Fibroblast of skin of scalp (primary cell): ENCODE measurements at places on chromosomes 2 and 18.

- peak; percentile 76 for DNase-seq
Measured at GRCh38 chr2:170973492-170974303, 44.6 kb downstream of the GORASP2 start.

DNA sequence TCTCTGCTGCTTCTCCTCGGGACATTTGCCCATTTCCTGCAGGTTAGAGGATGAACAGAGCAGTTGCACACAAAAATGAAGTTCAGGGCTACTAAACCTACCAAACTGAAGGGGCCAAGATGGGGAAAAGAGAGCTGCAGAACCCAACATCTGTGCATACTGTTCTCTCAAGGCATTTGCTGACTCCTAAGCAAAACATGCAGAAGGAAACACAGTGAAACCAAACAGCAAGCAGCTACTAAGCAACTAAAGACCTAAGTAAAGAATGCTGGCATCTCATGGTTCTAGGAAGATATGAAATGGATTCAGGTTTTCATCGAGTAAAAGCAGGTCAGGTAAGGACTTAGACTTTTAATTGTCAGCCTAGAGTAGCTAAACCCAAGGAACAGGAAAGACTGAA is 111.9 kb upstream of the SYT4 start:
- no peak for DNase-seq

DNA sequence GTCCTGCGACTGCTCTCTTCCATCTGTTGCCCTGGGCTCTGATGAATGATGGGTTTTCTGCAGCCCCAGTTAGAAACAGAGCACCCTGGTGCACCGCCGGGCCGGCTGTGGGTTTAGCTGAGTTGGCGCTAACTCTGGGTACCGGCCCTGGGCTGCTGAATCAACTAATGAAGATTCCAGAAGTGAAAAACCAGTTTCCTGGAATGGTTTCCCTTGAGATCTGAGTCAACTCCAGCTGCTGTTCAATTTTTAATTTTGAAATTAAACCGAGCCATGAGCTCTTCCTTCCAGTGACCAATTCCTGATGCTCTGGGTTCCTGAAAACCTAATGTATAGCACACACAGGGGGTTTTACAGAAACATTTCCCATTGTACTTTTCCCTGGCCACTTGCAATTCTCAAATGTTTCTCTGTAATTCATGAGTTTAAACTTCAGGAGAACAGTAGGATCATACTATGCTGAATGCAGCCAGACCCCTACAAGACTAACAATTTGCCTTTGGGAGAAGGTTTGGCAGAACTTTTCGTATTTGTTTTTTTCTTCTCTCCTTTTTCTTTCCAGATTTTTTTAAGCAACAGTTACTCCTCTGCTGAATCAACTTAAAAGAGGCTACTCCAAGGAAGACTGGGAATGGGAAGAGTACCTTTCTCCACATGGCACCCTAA is 5.5 kb downstream of the COL6A3 start:
- DNase-seq = peak; percentile 75

DNA sequence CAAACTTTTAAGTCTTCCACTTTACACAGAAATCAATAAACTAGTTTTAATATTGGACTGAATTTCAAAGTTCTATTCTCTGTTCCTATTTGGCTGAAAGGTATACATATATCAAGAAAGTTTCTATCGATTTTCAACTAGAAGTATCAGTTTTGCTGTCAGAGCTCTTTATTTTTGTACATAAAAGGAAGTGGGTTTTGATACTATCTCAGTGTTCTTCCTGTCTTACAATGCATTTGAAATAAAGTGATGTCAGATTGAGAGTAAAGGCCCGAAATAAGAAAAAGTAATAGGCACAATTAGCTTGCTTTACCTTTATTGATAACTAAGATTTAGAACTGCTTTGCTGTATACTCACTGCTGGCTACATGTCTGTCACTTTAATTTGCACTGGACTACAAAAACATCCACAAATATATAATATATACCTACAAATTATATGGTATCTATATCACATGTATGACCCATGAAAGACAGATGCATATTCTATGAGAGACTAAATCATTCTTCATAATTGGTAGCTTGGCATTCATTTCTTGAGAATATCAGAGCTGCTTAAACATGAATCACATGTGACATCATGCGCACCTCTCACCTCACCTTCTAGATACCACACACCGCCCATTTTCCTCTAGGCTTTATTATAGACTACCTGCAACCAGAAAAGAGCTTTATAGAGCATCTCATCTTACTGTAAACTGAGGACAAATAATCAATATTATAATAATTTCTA is 83.6 kb downstream of the ASXL2 start:
- no peak for DNase-seq

DNA sequence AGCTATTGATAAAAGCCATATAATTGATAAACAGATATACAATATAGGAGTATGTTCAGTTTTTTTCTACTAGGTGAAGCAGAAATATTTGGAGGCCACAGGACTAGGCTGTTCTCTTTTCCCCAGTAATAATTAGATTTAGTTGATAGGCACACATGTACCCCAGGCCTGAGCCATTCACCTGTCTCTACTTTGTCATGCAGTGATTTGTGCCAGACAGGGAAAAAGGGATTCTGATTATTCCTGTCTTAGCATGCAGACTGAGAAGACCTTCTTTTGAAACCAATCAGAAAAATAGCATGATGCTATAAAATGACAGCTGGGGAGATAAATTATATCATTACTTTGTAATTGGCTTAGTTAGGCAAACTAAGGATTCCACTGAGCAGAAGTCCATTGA is 94.3 kb downstream of the DOCK10 start:
- no peak for DNase-seq

GRCh38 chr2:149291881-149292280 is 38.5 kb upstream of the LYPD6 start:
- peak; percentile 22 for DNase-seq

GRCh38 chr2:181041661-181042060 is 61.3 kb downstream of the UBE2E3 start:
- DNase-seq = no peak

DNA sequence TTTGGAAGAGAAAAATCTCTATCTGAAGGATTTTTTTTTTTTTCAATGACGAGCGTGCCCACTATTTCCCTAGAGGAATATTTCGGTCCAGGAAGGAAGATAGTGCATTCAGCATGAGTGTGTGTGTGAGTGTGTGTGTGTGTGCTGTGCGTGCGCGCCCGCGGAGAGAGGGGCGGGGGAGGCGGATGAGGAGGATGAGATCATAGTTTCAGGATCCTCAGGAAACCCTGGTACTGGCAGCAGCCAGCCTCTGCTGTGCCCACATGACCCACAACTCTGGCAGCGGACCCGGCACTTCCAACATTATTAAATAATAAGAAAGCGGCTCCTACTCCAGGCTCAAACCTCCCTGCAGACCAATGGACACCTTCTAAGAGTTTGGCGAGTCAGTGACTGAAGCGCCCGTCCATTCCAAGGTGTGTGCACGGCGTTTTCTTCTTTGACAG is 217.0 kb upstream of the DTNA start:
- DNase-seq = peak; percentile 78

- no peak for DNase-seq
Measured at GRCh38 chr18:44818668-44819403, 138.1 kb downstream of the SETBP1 start.

- no peak for DNase-seq
Measured at GRCh38 chr2:1353124-1353523, 60.1 kb upstream of the TPO start.

DNA sequence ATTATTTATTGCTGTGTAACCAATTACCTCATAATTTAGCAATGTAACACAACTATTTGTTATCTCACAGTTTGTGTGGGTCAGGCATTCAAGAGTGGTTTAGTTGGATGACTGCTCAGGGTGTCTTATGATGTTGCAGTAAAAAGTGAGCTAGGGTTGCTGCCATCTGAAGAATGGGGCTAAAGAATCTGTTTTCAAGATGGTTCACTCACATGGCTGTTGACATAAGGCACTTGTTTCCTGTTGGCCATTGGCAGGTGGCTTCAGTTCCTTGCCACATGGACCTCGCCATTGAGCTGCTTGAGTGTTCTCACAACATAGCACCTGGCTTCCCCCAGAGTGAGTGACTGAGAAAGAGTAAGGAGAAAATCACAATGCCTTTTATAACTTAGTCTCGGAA is 123.2 kb downstream of the TMEM17 start:
- no peak for DNase-seq

- DNase-seq = no peak
Measured at GRCh38 chr18:49786019-49786720, 27.2 kb downstream of the ACAA2 start.

GRCh38 chr2:164145093-164145987 is 409.5 kb upstream of the FIGN start:
- peak; percentile 68 for DNase-seq

DNA sequence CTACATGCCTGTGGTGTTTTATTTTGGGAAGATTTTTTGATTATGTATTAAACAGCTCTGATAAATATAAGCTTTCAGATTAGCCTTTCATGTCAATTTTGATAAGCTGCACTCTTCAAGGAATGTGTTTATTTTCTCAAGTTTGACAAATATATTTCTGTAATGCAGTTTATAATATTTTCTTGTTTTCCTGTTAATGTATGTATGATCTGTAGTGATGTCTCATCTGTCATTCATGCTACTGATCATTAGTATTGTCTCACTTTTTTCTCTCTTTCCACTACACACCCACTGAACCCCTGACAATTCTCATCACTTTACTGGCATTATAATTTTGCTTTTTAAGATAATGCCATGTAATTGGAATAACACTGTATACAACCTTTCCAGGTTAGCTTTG is 100.9 kb downstream of the TMEM18 start:
- no peak for DNase-seq

DNA sequence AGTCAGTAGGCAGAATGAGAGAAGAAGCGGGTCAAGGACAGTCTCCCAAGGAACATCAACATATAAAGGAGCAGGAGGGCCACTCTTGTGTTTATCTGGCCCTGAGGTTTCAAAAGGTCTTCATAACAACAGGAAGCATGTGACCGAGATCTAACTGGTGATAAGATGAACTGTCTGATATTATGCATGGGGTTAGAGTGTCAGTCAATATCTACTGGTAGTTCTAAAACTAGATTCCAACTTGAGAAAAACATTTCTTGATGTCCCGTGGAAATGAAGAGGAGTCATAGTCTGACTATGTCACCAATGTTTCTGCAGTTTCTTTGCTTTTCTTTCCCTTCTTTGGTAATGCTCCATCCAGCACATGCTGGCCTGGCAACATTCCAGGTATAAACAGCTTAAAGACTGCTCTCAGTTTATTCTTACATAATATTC is 77.5 kb upstream of the ITPRID2 start:
- DNase-seq = peak; percentile 85

GRCh38 chr2:12831016-12831415 is 114.3 kb downstream of the TRIB2 start:
- DNase-seq = no peak

GRCh38 chr2:8701681-8702379 is 20.0 kb downstream of the ID2 start:
- no peak for DNase-seq

DNA sequence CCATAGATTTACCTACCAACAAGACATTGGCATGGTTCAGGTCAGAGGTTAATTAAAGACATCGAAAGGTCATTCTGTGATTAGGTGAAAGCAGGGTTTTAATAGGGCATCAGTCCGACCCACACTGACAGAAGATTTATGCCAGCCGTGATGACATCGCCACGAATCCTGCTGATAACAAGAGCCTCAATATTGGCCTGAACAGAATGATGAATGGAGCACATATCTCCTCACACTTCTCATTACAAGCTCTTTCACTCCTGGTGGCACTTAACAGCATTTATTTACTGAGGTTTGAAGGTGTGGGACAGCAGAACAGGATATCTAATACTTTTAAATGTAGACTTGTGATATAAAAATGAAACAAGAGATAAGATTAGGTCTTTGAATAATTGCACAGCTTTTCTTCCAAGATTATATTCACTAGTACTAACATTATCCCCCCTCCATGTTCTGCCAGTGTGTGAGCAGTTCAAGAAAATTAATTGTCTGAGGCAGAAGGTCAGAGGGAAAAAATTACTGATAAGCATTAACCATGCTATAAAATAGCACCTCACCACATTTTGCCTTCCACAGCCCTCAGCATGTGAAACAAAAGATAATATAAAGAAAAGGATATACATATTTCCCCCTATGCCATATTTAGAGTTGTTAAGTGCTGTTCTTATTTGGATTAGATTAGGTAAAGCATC is 23.1 kb upstream of the INSIG2 start:
- DNase-seq = no peak

DNA sequence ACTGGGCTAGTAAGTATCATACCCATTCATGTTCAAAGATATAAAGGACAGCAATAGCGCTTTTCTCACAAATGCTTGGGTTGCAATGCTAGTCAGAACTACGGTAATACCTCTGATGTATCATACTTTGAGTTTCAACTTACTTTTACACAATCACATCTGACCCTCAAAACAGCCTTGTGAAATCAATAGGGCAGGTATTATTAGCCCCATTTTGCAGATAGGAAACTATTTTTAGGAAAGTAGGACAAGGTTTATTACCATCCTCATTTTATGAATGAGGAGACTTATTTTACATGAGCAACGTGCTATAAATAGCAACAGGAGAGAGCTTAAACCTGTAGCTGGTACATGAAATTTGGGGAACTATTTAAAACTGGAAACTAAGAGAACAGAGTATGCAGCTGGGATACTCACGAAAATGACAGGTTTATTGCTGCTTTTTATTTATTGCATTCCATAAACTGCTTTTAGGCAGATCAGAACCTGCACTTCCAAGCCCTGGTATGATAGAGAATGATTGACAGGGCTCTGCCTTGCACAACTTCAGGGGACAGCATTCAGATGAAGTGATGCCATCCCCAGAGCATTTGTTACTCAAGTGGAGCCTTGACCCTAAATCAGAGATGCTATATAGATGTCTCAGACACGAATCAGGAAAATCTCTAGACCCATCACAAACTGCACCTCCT is 42.4 kb upstream of the PPM1B start:
- DNase-seq = no peak
